ENCODE measurements at places on chromosomes 1 and 21. TPM values are rescaled to one million over a fixed set of nuclear protein-coding genes. Genes with fewer than 3 reads are reported as not detected.
A peak's percentile ranks its signal among the peaks of the same experiment; 100 is the strongest.

DNA sequence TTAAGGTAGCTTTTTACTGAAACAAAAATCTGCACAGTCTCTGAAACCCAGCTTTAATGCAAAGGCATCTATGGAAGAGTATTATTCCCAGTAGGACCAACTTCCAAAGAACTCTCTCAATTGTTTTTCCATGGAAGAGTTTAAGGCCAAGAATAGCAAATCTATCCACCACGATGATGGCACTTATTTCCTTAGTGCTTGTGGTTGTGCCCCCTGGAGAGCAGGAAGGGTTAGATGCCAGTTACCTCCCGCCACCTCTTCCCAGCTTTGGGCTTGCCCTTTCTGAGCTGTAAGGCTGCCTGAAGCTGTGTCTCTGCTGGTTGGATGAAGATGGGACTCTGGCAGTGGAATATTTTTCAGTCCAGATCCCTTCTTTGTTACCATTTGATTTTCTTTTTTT lies 4.8 kb upstream of the ATP1A1 start:
- no peak for DNase-seq

- no peak for DNase-seq
Measured at GRCh38 chr1:78411707-78412106, 79.1 kb upstream of the PTGFR start.

- peak; percentile 34 for DNase-seq
Measured at GRCh38 chr1:236156512-236157208, 14.3 kb downstream of the GPR137B start.

DNA sequence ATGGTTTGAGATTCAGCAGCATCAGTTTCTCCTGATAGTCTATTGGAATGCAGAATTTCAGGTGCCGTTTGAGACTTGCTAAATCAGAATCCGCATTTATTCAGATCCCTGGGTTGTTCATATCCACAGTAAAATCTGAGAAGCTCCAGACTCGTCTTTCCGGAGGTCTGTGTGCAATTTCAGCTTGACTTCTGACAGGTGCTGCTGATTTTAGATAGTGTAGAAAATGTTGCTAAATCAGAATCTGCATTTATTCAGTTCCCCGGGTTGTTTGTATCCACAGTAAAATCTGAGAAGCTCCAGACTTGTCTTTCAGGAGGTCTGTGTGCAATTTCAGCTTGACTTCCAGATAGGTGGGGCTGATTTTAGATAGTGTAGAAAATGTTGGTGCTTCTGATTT lies 113.7 kb downstream of the PAPPA2 start:
- no peak for DNase-seq

DNA sequence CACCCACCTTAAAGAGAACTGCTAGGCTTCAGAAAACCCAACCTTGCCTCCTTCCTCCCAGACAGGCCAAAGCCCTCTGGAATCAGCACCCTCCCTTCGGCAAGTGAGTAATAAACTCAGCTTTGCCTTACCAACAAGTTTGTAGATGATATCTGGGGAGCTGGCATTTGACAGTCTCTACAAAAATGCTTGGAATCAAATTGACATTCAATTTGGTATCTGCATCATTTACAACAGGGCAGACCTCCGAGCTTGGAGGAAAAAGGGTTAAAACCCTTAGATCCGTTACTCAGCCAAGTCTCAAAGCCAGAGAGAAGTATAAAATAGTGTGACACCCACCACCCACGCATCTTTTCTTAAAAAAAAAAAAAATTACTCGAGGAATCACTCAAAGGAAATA lies 149.3 kb upstream of the EDN2 start:
- DNase-seq: no peak

DNA sequence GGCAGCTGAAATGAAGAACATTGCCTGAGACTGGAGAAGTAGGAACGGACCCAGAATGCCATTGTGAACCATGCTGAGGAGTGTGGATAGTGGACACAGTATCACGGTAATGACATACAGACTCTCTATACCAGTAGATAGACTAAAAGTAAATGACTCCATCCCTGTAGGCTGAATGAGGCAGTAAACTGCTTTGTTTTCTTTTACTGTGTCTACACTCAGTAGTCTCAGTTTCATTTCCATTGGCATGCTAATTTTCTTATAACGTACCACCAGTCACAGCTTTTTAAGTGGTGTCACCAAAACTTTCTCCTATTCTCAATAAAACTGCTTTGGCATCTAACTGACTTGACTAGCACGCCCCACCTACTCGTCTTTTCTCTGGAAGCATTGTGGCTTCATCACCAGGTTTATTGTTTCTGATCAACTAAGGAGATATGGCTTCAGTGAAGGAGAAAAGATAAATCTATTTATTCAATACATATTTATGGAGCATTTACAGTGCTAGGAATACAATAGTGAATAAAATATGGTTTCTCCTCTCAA lies 8.4 kb upstream of the ZNF697 start:
- DNase-seq: no peak

Gene TEX38
- 0.37 TPM for polyA plus RNA-seq

Gene VPS26C
- 82.0 TPM for polyA plus RNA-seq

Gene NUDT17
- 2.8 TPM for polyA plus RNA-seq
